ENCODE measurements at places on chromosomes 16 and 17.

DNA sequence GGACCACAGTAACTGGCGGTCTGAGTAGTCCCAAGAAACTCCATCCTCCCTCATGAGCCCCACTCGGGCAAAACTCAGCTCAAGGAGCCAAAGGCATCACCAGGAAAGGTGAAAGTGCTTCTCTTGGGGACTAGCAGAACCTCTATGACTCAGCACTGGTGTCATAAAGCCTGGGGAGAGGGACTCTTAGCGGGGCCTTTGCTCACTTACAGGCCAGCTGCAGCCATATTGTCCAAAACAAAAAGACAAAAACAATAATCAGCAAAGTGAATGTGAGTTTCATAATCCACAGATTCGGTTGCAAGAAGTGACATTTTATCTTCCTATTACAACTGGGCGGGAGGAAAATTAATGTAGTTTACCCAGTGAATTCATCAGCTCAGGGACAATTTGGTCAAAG is at the start of gene TEKT5:
TEKT5 (minus strand) TSS at position 101 of the 400 bp plus-strand sequence; CDS start at position 44, 57 bp downstream.
- no peak for DNase-seq

DNA sequence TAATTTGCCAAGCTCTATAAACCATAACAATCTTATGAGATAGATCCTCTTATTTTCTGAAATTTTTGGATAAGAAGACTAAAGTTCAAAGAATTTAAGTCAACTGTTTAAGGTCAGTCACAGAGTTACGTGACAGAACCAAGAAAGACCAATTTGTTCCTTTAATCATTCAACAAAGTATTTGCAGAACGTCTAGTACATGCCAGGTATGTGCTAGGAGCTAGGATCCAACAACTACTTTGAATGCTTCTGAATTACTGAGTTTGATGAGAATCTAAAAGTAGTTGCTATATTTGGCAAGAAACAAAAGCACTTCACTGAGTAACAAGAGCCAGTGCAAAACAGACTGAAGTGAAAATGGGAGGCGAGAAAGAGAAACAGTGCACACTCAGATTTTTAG is 15.0 kb downstream of the GLOD4 start:
- no peak for DNase-seq

DNA sequence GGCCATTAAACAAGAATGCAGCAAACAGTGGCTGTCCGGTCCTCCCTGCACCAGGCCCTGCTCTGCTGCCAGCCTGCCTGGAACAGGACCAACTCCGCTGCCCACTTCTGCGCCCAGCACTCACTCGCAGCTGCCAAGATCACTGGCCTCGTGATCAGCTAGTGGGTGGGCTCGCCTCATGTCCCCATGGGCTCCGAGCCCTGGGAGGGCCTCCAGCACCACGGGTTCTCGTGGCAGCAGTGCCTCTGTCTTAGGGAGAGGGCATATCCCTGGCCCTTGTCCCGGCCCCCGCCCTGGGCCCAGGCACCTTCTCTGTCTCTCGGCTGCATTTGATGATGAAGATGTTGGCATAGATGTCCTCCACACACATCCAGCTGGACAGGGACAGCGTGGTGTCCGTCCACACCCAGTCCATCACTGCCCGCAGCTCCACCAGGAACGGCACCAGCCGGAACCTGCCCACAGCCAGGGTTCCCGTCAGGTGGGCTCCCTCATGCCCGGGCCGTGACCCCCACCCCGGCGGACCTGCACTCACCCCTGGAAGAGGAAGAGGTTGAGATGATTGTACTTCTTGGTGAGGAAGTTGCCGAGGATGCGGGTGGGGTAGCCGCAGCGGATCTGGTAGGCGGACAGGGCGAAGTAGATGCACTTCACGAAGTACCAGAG is 13.1 kb downstream of the CTU2 start:
- no peak for DNase-seq

DNA sequence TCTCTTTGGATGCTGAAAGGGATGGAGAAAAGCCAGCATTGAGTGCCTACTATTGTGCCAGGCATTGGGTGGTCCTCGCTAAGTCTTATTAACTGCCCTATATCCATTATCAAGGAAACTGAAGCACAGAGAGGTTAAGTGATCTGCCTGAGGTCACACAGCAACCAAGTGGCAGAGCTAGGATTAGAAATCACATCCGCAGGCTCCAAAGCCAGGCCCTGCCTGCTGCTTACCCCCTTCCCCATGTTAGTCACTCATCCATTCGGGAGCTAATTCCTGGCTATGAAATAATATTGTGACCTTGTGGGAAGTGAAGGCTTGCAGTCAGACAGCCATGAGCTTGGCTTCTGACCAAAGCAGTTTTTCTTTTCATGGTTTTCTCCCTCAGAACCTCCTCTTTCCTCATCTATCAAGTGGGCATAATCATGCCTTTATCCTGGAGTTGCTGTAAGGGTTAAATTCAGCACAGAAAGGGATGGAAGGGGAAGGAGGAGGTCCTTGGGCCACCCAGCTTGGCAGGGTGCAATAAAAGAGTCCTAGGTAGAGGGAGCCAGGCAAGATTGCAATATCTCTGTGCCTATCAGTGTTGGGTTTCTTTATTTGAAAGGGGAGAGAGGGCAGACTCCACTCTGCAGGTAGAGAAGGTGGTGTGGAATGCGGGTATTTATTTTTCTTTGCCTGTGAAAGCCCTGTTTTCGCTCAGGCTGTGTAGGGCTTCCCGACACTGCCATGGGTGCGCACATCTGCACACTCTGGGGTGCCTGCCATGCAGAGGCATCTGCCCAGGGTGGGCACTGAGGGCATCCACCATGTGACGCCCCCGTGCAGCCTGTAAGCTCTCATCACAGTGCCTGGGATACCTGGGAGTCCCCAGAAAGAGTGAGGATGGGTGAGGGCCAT is 11.3 kb downstream of the RAI1 start:
- DNase-seq = peak; percentile 60

GRCh38 chr17:79544142-79544914 is 66.5 kb downstream of the RBFOX3 start:
- no peak for DNase-seq

DNA sequence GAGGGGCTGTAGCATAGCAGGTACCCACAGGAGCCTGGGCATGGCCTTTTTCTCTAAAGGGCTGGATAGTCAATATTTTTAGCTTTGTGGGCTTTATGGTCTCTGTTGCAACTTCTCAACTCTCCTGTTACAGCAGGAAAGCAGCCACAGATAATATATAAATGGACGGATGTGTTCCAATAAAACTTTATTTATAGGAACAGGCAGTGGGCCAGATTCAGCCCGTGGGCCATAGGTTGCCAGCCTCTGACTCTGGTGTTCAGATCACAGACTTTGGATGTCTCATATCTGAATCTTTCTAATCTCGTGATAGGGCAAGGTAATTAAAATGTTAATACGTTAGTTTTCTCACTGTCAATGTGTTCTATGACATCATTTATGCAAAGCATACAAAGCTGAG is 136.4 kb downstream of the WWOX start:
- DNase-seq = no peak

DNA sequence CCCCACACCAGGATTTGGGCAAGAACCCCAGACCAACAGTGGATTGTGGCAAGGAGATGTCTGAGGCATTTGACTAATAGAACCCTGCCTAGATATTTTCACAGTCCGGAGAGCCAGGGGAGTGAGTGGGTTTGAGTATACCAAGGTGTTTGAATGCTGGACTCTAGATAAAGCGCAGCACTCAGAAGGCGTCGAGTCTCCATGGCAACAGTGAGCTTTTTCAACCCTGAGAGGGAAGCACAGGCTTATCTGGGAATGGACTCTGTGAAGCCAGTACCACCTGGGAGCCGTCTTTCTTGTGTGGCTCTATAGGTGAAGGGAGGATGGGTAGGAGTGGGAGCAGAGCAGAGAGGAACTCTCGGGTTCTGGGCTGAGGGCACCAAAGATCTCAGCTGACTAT is 147.0 kb downstream of the SHISA6 start:
- DNase-seq = no peak

GRCh38 chr16:47262938-47263337 is 119.2 kb upstream of the NETO2 start:
- no peak for DNase-seq

GRCh38 chr17:11488407-11488806 is 109.9 kb upstream of the DNAH9 start:
- DNase-seq = no peak

DNA sequence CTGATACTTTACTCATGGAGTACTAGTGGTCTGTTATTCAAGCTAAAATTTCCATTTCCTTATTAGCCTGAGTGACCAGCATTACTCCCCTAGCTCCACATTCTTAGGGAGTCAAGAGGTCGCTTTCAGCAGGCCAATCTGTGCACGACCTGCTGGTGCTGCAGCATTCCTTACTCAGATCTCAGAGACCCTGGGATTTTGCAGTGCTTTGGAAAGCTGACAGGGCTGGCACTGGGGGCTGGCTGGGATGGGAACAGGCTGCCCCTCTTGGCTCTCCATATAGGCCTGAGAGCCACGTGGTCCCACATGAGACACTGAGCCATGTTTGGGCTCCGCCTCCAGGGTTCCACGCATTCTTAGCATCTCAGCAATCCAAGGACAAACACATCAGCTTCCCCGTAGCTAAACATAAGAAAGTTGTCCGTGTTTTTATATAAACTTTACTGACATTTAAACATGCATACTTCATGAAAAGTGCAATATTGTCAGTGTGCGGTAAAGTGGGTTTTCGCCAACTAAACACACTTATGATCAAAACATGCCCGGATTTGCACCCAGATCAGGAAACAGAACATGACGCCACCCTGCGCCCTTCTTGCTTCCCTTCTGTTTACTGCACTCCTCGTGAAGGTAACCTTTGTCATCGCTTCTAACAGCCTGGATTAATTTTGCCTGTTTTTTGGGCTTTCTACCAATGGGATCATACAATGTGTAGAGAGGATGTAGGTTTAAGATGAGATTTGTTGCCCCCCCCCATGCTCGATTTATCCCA is 254.5 kb upstream of the CACNG5 start:
- no peak for DNase-seq

DNA sequence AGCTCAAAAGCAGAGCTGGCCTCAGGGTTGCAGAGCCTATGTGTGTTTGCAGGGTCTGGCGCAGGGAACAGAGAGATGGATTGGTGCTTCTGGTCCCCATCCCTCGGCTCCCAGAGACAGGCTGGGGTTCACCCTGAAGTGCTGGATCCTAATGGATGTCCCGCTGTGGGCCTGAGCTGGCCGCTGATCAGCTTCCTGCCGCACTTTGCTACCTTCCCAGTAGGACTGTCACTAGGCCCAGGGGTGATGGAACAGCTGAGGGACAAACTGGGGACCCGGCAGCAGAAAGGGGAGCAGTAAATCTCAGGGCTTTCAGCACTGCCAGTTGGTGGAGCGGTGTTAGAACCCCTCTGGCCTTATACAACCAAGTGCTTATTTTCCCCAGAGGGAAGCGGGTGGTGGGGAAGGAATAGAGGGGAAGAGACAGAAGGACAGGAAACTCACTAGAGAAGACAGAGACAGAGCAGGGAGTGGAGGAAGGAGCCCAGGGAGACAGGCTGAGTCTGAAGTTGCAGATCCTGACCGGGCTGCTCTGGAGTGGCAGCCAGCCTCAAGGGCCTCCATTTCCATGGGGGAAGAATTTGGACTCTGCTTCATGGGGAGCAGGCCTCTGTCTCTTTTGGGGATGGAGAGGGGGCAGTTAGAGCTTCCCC is 78.6 kb downstream of the MRM1 start:
- DNase-seq = no peak

- peak; percentile 14 for DNase-seq
Observed at GRCh38 chr17:8991514-8992285, 26.2 kb upstream of the PIK3R5 start.

- DNase-seq = no peak
Observed at GRCh38 chr17:80441133-80441578, 26.2 kb downstream of the ENDOV start.

- no peak for DNase-seq
Observed at GRCh38 chr16:79109771-79110170, 490.8 kb downstream of the MAF start.

Measured in SW 1271 (cell line).